GM06990 (cell line): ENCODE measurements at places on chromosomes 2 and 18.

DNA sequence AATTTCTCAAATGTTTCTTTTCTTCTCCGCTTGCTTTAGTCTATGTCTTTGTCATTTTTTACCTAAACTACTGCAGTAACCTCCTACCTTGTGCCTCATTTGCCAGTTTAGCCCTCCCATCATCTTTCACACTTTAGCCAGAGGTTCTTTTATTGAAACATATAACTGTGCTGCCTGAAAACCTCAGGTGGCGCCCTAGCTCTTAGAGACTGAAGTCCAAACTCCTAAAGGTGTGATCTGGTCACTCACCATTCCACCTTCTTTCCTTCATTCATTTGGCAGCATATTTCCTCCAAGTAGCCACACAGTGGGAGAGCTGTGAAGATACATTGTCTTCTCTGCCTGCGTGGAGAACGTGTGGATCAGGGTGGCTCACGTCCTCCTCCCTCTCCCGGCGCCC lies 98.2 kb upstream of the MAPRE2 start:
- DNase-seq: no peak

GRCh38 chr2:40480073-40480472 lies 28.2 kb upstream of the SLC8A1 start:
- no peak for DNase-seq

DNA sequence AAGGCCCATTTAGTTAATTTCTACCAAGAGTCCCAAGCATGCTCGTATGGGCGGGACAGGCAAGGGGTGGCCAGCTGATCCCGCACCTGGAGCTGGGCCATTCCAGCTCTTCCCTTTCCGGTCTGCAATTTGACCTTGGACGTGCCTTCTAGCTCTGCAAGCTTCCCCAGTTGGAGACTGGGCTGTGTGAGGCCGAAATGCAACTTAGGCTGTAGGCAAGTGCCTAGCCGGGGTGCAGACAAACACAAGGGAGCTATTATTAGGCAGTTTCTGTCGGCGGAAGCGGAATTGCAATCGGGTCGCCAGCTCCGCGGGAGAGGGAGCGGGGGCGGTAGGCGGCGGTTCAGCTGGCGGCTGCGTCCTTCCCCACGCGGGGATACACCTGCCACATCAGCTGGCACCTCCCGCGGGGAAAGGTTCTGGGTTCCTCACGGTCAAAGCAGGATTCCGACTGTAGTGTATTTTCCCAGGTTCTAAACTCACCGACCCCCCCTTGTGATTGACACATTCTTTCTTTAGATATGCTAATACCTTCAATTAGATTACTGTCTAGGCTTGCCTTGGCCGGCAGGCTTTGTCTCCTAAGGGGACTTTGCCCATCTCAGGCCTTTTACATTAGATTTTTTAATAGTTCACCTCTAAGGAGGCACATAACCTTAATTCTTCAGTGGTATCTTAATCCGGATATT lies 17.1 kb upstream of the ZNF532 start:
- peak; percentile 63 for DNase-seq

DNA sequence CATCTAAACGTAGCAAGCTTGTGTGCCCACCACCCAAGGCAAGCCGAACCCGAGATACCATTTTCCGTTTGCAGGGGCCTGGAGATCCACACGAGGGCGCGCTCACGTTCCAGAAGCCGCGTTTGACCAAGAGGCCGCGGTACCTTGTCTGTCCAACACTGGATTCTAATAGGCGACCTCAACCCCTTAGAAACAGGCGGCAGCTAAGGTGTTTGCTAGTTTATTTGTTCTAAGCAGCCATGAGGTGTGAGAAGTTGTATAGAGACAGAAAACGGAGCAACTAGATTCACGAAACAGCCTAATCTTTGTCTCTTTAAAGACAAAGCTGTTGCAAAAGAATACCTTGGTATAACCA lies 4.2 kb downstream of the HOXD11 start:
- DNase-seq: no peak

DNA sequence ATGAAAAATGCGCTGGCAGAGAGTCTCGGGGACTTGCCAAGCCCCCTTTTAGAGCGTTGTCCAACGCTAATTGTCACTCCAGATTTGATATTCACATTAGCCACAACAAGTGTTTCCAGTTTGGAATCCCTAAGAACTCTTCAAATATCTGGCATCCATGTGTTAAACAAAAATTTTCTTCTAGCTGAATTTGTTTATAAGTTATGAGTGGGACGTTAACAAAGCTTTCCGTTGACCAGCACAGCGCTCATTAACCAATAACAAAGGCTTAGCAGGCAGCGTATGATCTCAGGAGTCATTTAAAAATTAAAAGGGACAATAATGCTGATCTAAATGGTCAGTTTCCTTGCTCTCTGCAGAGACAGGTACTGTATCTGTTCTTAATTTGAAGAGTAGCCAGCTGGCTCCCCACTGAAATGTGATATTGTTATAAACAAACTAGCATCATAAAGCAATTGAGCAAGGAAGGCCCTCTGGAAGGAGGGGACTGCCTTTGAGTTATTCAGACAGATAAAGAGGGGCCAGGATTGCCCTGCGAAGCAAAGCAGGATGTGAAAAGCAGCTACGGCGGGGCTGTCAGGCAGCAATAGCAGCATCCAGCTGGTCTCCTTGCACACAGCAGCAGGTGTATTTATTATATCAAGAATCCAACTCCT lies 337.2 kb upstream of the SALL3 start:
- no peak for DNase-seq

GRCh38 chr2:238445409-238446190 lies 18.9 kb downstream of the ASB1 start:
- no peak for DNase-seq

GRCh38 chr2:134739879-134740301 lies 21.1 kb upstream of the TMEM163 start:
- DNase-seq: peak; percentile 79

DNA sequence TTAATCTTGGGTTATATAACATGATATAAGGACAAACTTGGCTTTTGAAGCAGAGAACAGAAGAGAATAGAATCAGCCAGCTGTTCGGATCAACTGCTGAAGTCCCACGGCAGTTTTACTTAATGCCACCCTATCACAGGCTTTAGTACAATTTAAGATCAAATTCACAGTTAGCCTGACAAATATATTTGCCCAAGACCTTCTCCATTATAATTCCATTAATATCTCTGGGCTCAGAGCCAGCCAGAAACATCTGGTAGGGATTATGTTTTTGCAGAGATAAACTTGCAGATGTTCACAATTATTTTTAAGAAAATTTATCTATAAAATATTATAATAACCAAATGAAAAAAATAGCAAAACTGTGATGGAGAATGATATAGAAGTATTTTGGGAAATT lies 381.4 kb downstream of the RAD51AP2 start:
- DNase-seq: no peak

DNA sequence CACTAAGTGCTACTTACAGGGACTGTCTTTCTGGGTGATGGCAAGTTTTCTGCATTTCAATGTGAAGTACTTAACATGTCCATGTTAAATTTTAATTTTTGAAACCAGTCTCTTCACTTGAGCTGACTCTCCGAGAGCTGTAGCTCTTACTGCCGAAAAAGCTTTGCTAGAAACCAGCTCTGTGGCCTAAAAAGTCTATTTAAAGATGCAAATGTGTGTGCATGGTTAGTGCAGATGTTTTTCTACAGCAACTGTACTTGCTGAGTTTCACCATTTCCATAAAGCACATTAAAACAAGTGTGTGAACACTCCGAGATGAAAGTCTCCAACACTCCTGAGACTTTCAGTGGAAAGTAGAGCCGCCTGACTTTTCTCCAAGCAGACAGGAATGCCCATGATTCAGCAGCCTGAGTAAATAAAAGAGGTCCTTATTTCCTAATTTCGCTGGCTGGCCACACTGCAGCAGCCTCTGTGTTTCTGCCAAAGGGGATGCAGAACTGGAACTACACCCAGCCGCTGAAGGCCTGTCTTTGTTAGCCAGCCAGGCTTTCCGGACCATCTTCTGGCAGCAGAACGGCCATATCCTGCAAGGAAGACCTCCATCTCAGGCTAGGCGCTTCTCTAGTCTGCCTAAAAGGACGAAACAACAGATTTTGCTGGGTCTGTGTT lies 121.2 kb downstream of the ZNF521 start:
- no peak for DNase-seq

GRCh38 chr2:205483095-205483494 lies 199.2 kb upstream of the NRP2 start:
- DNase-seq: no peak
